ENCODE measurements at places on chromosomes 4 and X.
A peak's percentile ranks its signal among the peaks of the same experiment; 100 is the strongest.

DNA sequence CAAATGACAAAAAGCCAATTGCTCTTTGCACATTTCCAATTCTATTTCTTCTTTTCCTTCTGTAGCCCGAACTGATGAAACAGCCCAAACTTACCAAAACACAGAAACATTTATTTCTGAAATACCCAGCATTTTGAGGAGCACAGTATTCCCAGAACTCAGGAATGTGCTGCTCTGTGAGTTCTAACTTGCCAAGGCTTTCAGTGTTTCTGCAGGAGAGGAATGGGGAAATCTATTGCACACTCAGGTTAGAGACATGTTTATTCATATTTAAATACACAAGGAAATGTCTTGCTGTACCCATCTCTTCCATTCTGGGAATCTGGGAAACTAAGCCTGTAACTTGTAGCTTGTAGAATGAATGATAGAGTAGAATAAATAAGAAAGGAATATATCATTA, 10.7 kb downstream of the TMPRSS11D start:
- DNase-seq = no peak

GRCh38 chr4:129929984-129930383, 834.0 kb downstream of the C4orf33 start:
- no peak for DNase-seq

DNA sequence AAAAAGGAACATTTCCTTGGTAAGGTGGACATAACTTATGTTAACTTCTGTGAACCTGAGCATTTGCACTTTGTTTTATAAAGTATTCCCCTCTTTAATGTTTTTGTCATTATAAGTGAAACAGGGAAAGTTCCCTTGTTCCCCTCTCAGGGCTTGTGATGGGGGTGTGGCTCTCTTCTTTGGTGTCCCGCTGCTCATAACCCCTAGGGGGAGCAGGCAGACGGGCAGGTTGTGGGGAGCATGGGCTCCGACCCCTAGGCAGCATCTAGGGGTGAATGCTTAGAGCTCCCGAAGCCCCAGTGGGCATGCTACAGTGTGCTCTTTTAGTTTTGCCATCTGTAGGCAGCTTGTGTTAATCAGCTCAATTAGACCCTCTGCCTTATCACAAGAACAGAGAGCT, 200.4 kb downstream of the DACH2 start:
- DNase-seq = peak; percentile 60

DNA sequence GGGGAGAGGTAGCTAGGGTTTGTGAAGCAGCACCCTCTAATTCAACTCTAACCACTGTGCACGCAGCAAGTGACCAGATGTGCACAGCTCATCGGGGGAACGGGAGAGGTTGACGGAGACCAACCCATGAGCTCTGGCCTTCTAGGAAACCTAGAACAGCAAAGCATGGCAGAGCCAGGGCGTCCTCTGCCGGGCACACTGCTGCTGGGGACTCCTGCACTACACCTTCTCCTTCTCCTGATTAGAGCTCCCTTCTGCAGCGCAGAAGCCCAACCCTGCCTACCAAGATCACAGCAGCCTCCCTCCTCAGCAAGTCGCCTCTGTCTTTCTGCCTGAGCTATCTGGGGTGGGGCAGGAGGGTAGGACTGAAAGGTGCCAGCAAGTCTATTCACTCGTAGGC, 252.3 kb upstream of the PSAPL1 start:
- no peak for DNase-seq

- DNase-seq = no peak
Observed at GRCh38 chr4:94349193-94349592, 6.6 kb upstream of the HPGDS start.

DNA sequence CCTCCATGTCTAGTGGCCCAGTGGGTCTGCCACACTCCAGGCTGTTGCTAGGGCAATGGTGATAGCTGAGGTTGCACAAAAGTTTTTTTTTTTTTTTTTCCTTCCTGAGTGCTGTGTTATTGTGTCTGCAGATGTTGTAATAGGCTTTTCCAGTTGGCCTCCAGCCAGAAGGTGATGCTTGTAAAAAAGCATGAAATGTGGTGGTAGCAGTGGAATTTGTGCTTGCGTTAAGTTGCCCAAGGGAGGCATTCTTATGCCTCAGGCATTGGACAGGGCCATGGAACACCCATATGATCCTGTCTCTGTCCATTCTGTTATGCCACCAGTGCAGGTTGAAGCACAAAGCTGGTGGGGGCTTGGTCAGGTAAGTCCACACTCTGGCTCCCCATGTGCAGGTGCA, 660.5 kb upstream of the SPANXN1 start:
- no peak for DNase-seq

- DNase-seq = peak; percentile 53
Observed at GRCh38 chr4:180615746-180616145, 1627.5 kb upstream of the TENM3 start.

DNA sequence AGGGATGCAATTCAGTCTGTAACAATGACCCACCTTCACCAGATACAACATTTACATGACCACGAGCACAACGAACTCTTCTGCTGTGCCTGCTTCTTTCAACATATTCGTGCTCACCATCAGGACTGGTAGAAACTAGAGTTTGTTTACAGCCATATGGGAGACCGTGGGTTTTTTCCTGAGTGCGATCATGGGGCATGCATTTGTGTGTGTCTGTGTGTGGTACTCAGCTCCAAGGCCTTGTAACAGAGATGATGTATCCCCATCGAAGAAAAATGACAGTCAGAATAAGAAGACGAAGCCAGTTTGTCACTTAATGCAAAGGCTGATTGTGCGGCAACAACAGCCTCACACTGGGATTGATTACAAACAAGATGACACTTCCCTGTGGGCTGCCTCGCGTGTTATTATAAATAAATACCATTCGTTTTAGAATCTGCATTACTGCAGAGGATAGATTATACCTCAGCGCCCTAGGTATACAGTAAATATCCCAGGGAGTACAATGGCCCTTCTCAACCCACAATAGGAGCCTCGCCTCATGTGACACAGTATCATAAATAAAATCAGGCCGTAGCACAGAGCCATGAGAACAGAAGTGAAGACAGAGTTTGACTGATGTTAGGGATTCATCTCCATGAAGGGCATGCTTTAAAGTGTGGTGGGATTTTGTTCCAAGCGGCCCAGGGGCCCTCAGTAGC, 97.3 kb upstream of the NOCT start:
- no peak for DNase-seq

DNA sequence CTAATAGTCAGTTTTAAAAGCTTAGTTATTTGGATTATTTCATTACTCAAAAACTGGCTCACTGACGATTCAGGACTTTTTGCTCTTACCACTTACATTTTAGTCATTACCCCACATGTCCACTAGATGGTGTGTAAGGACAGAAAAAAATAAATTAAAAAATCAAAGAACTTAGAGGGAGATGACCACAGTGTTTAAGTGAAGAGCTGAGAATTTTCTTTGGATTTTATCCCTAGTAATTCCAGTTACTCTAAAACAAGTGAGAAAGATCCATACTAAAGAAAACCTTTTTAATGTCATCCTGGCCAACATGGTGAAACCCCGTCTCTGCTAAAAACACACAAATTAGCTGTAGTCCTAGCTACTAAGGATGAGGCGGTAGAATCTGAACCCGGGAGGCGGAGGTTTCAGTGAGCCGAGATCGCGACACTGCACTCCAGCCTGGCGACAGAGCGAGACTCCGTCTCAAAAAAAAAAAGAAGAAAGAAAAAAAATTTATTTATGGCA, 26.4 kb upstream of the TMPRSS11B start:
- DNase-seq = peak; percentile 78

All from Karpas-422 (cell line).